ENCODE measurements at places on chromosomes 16 and 17.

DNA sequence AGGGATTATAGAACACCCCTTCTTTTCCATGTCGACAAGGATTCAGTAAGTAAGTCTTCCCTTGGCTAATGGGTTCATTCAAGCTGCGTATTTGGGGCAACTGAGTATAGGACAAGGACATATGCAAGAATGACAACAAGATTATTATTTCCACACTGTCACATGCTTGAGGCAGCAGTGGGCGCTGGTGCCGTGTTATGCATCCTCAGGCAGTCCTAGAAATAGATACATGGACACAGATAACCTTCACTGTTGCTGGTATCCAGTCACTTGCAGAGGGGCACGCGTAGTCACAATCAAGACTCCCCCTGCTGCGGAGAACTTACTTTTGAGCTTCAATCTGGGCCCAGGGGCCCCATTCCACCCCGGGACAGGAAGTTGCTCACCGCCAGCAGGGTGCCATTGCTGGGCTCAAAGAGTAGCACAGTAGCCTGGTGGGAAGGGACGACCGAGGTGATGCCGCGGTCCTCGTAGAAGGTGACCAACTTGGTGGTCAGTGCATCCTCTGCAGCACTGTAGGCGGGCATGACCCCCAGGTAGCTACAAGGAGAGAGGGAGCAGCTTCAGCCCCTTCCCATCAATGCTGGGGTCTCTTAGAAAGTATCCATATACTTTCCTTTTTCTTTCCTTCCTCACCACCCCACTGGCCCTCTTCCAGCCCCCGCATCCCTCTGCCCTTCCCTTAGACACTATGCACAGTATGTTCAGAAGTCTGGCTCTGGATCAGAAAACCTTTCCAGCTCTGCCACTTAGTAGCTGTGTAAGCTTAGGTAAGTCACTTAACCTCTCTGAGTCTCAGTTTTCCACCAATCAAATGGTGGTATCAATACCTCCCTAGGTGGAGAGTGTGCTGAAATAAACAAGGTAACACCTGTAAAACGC, 804 bp downstream of the CRYM start:
- DNase-seq: no peak

GRCh38 chr17:80833952-80834892, 157.4 kb upstream of the CHMP6 start:
- DNase-seq: peak; percentile 84

- DNase-seq: no peak
These were observed 44.8 kb upstream of the FBXO47 start for GRCh38 chr17:39011907-39012468.

- no peak for DNase-seq
These were observed 17.0 kb downstream of the MAP1LC3B start for GRCh38 chr16:87409153-87409552.

GRCh38 chr17:43803758-43804157, 23.5 kb downstream of the CFAP97D1 start:
- no peak for DNase-seq

All from hindlimb muscle (tissue), 1 donor.